Kidney epithelial cell (primary cell): ENCODE measurements at places on chromosomes 6 and 20.
A peak's percentile ranks its signal among the peaks of the same experiment; 100 is the strongest.

GRCh38 chr6:1798303-1798964, 188.7 kb downstream of the FOXC1 start:
- no peak for DNase-seq

GRCh38 chr6:5707281-5708045, 299.3 kb downstream of the NRN1 start:
- DNase-seq, result no peak

GRCh38 chr20:39234520-39235095, 272.5 kb downstream of the DHX35 start:
- no peak for DNase-seq

GRCh38 chr6:36636687-36637418, 41.7 kb upstream of the CDKN1A start:
- DNase-seq, result no peak

GRCh38 chr6:101722991-101723579, 329.6 kb downstream of the GRIK2 start:
- peak; percentile 21 for DNase-seq

- DNase-seq, result no peak
These were observed 476.9 kb downstream of the KHDRBS2 start for GRCh38 chr6:61809004-61809595.

GRCh38 chr20:4341804-4342485, 326.6 kb upstream of the RNF24 start:
- peak; percentile 28 for DNase-seq

- no peak for DNase-seq
These were observed 32.1 kb upstream of the RAB23 start for GRCh38 chr6:57254055-57254717.

DNA sequence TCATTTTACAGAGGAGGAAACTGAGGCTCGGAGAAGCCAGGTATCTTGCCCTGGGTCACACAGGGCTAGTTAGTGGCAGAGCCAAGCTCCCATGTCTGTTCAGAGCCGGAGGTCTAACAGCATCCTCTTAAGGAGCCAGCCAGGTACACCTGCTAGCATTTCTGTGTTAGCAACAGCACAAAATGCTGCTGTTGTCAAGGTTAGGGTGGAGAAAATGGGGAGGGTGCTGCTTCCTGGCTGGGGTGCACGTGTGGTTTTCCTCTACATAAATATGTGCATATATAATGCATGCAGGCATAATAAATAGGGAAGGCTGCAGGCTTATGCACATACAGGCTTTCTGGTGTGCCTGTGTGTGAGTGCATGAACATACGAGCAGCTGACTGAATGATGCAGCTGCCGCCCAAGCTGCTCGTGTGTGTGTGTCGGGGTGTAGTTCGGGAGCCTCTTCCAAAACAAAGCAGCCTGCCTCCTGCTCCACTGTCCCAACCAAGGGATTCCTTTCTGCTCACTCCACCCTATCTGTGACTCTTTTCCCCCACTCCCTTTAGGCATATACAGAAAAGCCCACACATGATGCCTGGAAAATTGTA, 86.6 kb downstream of the CD40 start:
- no peak for DNase-seq

GRCh38 chr6:112109262-112109661, 21.9 kb downstream of the FAM229B start:
- no peak for DNase-seq

DNA sequence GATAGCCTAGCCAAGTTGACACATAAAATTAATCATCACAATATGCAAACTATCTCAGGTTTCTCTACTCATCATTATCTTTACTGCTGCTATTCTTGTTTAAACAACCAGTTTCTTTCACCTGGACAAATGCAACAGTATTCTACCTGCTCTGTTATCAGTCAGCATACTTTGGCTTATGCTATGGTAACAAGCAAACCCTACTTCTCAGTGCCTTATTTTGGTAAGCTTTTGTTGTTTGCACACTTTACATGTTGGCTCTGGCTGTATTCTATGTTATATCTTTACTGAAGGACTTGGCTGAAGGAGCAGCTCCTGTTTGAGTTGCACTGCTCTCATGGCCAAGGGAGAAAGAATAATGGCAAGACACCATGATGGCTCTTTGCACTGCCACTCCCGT, 463.1 kb downstream of the EPM2A start:
- DNase-seq, result no peak

DNA sequence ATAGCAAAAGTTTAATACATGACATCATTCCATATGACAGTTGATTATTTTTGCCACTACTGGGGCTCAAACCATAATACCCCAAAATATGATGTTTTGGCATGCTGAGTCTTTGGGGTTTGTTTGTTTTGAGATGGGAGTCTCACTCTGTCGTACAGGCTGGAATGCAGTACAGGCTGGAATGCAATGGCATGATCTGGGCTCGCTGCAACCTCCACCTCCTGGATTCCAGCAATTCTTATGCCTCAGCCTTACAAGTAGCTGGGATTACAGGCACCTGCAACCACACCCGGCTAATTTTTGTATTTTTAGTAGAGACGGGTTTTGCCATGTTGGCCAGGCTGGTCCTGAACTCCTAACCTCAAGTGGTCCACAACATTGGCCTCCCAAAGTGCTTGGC, 1.3 kb upstream of the MRS2 start:
- DNase-seq, result no peak

DNA sequence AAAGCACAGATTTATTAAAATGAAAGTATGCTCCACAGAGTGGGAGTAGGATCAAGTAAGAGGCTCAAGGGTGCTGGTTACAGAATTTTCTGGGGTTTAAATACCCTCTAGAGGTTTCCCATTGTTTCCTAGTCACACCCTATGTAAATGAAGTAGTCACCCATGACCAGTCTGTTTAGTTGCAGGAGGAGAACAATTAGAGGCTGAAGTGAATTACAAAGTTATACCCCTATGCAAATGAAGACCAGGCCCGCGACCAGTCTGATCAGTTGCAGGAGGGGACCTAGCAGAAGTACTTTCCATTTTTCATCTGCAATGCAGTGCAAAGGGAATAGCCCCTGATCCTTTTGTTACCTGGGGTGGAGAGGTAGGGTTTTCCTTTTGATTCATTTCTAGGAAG, 11.8 kb upstream of the FILIP1 start:
- no peak for DNase-seq

DNA sequence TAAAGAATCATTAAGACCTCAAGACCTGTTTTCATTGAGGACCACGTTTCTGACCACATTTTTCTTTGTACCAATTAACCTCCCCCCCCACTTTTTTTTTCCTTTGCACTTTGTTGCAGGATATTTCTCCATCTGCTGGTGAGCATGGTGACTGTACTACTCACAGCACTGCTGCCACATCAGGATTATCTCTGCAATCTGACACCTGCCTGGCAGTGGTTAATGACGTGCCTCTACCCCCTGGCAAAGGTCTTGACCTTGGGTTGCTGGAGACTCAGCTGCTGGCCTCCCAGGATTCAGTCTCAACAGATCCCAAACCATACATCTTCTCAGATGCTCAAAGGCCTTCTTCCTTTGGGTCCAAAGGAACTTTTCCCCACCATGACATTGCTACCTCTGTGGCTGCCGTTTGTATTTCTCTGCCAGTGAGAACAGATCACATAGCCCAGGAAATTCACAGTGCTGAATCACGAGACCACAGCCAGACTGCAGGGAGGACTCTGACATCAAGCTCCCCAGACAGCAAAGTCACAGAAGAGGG, 46.6 kb upstream of the EDN3 start:
- DNase-seq, result no peak
